NCI-H1436 treated with DMSO at 0.1 percent for 48 hours (cell line): ENCODE measurements at places on chromosomes 3 and 15.

- DNase-seq, result no peak
These were observed 220.0 kb downstream of the MEIS2 start for GRCh38 chr15:36880224-36880912.

GRCh38 chr3:50238549-50239026, 2.6 kb downstream of the GNAI2 start:
- DNase-seq, result no peak

- no peak for DNase-seq
These were observed 77.4 kb downstream of the NEDD4 start for GRCh38 chr15:55915876-55916567.

- no peak for DNase-seq
These were observed 394.2 kb upstream of the ROBO2 start for GRCh38 chr3:76645724-76646123.

DNA sequence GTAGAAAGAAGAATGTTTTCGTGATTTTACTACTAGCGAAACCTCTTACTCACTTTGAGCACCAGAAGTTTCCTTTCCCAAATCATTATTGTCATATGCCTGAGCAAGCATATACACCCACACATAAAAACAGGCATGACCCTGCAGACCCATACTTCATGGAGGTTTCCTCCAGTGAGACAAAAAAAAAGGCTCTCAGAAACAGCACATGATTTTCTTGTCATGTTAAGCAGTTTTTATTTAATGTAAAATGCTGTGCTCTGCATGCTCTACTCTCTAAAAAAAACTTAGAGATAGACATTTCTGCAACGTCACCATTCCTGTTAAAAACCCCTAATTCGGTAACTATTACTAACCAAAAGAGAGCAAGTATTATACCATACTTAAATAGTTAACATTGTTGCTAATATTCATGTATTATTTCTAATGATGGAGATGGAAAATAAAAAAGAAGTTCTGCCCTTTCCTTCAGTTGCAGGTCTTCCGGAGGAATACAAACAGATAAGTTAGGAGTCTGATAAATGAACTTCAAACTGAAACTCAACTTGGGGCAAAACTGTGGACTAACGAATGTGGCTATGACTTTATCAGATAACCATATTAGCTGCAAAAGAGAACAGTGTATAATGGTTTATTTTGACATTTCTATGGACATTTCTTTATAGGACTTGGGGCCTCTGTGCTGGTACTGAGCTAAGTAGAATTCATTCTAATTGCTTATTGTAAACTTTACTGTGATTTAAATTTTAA, 15.9 kb downstream of the CD200R1 start:
- no peak for DNase-seq

DNA sequence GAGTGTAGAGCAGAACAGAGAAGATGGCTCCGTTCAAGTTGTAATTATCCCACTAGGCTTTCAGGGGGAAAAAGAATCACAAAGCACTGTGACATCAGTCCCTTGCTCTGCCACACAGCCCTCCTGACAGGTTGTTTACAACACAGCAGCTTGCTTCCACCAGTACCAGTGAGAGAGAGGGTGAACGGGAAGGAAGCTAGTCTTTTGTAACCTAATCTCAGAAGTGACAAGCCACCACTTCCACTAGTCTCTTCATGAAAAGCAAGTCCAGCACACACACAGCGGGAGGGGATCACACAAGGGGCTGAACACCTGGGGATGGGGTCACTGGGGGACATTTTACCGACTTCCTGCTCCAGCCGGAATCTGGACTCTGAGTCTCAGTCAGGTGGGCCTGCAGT, 86.3 kb downstream of the FAM81A start:
- DNase-seq, result no peak

DNA sequence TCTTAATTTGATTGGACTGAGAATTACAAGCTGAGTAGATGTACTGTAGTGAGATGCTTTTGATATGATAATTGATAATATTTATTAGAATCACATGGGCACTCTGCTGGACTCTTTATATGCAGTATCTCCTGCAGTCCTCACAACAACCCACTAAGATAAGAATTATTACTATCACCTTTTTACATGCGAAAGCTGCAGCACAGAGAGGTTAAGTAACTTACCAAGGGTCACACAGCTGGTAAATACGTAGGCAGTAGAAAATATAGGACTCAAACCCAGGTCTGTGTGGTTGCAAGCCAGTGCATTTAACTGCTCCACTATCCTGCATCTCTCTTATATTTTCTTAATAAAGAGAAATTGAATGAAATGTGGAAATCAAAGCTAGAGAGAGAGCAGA, 392.8 kb upstream of the RORA start:
- DNase-seq, result no peak

DNA sequence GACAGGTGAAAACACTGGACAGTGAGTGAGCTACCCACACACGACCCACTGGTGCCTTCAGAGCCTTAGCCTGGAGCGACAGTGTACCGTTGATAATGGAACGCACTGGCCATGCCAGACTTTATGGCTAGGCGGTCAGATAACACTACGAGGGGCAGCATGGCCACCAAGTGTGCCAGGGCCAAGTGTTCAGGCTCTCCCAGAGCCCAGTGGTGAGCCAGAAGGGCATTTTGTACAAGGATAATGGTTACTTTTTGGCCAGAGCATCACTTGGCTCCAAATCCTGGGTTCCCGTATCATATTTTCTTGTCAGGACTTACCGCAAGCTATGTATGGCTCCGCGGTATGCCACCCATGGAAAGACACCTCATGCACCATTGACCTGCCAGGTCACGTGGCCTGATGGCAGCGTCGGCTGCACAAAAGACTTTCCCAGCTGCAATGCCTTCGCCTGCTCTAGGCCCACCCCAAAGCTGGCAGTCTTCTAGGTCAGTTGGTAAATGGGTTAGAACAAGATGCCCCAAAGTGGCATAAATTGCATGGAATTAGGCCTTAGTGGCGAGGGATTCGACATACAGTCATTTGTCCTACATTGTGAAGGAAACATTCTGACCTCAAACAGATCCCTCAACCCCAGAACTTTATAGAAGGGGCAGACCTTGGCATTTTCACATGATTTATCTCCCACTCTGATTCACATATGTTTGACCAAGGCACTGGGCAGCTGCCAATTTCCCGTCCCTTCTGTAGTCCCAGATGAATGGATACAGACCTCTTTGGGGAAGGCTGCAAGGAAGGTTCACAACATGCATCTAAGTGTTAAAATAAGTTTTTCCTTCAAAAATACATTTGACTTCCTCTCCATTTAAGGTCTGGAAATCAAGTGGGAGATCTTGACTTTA, 12.2 kb upstream of the SLC28A1 start:
- DNase-seq, result no peak

GRCh38 chr15:45630917-45631691, 3.7 kb upstream of the SQOR start:
- no peak for DNase-seq

GRCh38 chr3:167054926-167055325, 325.2 kb downstream of the ZBBX start:
- no peak for DNase-seq

GRCh38 chr15:47678040-47678439, 39.3 kb upstream of the SEMA6D start:
- DNase-seq, result no peak

GRCh38 chr15:66740802-66741201, 38.8 kb downstream of the SMAD6 start:
- no peak for DNase-seq

DNA sequence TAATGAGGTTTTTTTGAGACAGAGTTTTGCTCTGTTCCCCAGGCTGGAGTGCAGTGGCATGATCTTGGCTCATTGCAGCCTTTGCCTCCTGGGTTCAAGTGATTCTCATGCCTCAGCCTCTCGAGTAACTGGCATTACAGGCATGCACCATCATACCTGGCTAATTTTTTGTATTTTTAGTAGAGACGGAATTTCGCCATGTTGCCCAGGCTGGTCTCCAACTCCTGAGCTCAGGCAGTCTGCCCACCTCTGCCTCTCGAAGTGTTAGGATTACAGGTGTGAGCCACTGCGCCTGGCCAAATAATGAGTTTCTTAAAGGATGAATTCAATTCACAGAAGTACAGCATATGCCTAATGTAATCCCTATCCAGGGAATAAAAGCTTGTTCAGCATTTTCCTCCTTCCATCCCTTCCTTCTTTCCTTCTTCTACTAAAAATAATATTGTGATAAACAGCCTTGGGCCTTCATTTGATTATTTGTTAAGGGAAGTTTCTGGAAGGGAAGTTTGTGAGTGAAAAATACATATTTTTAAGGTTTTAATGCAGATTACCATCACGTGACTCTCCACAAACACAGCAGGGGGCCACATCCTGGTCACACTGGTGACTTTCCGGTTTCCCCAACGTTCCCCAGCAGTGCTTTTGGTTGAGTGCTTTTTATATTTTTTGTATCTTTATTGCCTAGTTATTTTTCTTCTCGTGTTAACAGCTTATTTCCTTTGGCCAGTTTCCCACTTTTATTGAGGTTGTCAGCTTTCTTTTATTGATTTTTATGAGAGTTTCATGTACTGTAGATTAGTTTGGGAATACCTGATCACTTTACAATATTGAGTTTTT, 116.8 kb downstream of the USP13 start:
- DNase-seq, result no peak

DNA sequence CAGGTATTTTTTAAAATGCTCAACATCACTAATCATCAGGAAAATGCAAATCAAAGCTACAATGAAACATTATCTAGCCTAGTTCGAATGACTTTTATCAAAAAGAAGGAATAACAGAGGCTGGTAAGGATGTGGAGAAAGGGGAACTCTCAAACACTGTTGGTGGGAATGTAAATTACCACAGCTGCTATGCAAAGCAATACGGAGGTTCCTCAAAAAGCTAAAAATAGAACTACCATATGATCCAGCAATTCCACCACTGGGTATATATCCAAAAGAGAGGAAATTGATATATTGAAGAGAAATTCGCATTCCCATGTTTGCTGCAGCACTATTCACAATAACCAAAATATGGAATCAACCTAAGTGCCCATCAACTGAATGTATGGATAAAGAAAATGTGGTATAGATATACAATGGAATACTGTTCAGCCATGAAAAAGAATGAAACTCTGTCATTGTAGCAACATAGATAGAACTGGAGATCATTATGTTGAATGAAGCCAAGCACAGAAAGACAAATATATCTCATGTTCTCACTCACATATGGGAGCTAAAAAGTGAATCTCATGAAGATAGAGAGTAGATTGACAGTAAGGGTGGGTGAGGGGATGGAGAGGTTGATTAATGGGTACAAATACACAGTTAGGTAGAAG, 19.7 kb upstream of the CLN6 start:
- DNase-seq, result no peak

DNA sequence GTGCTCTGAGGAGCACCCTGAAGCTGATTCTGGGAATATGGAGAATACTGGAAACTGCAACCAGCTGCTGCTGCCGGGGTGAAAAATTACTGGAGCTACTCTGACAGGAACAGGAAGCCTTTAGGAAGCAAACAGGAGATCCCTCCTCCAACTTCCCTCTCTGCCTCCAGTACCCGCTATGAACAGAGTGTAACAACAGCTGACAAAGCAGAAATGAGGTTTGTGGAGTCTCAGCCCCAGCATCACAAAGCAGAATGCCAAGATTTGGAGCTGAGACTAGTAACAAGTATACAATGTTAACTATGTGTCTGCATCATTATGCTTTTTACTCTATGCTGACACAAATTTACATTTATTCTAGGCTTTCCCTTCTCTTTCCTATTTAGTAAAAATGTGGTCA, 22.7 kb upstream of the PIAS1 start:
- no peak for DNase-seq

DNA sequence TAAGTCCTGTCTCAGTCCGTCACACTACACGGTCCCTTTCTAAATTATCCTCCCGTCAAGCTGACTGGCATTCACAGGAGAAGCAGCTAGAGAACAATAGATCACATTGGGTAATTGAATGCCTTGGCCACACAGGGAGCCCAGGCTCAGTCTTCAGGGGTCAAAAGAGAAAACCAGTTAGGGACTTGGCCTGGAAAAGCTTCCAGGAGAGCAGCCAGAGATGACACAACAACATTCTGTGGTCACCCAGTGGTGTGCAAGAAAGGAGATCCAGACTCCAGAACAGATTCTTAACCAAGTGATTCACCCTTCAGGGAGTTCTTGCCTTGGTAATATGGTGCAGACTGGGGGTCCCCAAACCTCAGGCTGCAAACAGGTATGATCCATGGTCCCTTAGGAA, 15.9 kb downstream of the ARHGAP31 start:
- DNase-seq, result no peak

DNA sequence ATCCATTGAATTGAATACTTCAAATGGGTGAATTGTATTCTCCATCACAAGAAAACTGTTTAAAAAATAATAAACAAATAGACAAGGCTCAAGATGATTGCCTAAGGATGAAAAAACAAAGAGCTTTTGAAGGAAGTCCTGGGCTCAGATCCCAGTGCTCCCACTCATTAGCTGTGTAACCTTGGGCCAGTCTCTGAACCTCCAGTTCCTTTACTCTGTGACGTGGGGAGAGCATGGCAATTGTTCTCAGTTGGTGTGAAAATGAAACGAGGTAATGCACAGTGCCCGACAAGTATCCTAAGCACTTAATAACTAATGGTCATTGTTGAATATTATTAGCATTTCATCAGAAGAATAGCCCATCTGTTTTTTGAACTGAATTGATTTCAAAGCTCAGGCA, 40.7 kb downstream of the TNIK start:
- no peak for DNase-seq

DNA sequence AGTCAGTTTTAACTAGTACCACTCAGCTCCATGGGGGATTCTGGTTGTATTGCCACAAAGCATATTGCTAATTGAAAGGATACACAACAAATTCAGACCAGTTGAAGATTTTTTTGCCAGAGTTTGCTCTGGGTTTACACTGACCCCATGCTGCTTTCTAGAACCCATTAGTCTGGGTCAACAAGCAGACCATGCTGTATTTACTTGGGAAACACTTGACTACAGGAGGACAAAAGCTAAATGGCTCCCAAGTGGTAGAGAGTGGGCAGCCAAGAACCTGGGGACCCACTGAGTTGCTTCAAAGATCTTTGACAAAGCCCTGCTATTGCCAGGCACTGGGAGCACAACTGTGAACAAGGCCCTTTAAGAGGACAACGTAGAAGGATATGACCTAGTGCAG, 86.8 kb upstream of the PSMD6 start:
- no peak for DNase-seq

GRCh38 chr3:65758876-65759598, 279.7 kb downstream of the MAGI1 start:
- DNase-seq, result no peak

DNA sequence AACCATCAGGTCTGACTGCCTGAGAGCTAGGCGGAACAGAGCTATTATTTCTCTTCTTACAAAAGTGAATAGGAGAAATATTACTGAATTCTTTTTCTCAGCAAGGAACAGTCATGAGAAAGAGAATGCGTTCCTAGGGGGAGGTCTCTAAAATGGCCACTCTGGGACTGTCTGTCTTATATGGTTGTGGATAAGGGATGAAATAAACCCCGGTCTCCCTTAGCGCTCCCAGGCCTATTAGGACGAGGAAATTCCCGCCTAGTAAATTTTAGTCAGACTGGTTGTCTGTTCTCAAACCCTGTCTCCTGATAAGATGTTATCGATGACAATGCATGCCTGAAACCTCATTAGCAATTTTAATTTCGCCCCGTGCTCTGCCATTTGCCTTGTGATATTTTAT, 20.1 kb upstream of the WDR5B start:
- DNase-seq, result no peak

- DNase-seq, result no peak
These were observed 718 bp downstream of the SPG11 start for GRCh38 chr15:44662478-44663409.

GRCh38 chr3:15497964-15498363, 23.5 kb downstream of the COLQ start:
- no peak for DNase-seq
